Activated CD8-positive, alpha-beta memory T cell treated with anti-CD3 and anti-CD28 coated beads, Interleukin-2, amount 50 U/mL, for 48 hours (primary cell): ENCODE measurements at places on chromosomes 4 and X.
A peak's percentile ranks its signal among the peaks of the same experiment; 100 is the strongest.

GRCh38 chrX:118254611-118255010 lies 91.3 kb upstream of the WDR44 start:
- DNase-seq: peak; percentile 57

DNA sequence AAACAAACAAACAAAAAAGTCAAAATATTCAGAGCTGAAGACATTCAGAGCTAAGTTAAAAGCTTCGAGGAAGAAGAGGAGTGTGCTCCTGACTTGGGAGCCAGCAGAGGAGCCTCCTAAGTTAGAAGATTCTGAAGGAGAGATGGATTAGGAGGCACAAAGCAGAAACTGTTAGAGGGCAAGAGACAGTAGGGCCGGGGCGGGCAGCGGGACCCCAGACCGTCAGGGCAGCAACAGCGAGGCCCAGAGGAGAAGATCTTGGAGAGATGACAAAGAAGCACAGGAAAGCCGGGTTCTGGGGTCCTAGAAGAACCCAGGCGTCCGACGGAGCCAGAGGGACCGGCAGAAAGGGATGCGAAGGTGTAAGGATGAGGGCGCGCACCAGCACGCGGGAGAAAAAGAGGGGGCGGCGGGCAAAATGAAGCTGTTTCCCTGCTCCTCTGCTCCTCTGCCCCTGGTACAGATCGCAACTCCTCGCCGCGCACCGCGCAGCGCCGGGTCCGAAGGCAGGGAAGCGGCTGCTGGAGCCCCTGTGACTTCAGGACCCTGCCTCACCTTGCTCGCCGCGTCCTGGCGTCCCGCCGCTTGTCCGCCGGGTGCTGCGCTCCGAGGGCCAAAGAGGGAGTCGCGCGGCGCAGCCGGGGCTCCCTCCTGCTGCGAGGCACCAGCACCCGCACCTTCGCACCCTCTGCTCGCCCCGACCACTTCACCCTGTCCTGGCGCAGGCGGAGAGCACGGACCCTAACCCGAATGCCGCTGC lies 477 bp downstream of the KLHL13 start:
- peak; percentile 49 for DNase-seq

- DNase-seq: peak; percentile 73
Measured at GRCh38 chrX:103404231-103405008, 28.1 kb downstream of the BEX3 start.

GRCh38 chr4:5753366-5753765 lies 42.4 kb downstream of the EVC start:
- no peak for DNase-seq

DNA sequence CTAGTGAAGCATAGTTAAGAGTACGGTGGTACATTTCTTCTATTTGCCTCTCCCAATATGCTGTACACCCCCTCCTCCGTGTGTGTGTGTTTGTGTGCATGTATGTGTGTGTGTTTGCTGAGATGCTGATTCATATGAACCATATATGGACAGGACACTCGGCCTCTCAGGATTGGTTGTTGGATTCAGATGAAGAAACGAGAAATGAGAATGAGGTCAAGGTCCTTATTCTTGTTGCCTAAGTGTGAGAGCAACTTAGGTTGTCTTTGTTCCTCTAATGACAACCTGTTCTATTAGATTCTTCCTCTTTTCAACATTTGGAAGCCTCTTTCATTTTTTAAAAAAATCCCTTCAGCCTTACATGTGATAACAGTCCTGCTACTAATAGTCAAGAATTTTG lies 1387.6 kb downstream of the STIM2 start:
- no peak for DNase-seq

- DNase-seq: no peak
Measured at GRCh38 chrX:13902406-13902805, 85.5 kb upstream of the GPM6B start.

- no peak for DNase-seq
Measured at GRCh38 chr4:182788201-182788600, 129.0 kb downstream of the DCTD start.
